Activated T-cell treated with anti-CD3 and anti-CD28 coated beads for 1 hour (primary cell): ENCODE measurements at places on chromosomes 12 and 14.

DNA sequence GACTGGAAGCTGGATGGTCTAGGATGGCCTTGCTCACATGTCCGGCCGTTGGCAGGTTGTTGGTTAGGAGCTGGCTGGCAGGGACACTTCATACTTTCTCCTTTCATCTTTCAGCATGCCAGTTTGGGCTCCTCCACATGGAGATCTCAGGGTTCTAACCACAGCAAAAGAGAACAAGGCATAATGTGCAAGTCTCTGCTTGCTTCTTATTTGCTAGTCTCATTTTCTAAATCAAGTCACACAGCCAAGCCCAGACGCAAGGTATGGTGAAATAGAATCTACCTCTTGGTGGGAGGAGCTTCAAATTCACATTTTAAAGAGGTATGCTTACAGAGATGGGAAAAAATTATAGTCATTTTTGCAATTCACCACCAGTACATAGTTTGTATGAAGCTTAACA lies 69.1 kb upstream of the NAP1L1 start:
- DNase-seq, result no peak

DNA sequence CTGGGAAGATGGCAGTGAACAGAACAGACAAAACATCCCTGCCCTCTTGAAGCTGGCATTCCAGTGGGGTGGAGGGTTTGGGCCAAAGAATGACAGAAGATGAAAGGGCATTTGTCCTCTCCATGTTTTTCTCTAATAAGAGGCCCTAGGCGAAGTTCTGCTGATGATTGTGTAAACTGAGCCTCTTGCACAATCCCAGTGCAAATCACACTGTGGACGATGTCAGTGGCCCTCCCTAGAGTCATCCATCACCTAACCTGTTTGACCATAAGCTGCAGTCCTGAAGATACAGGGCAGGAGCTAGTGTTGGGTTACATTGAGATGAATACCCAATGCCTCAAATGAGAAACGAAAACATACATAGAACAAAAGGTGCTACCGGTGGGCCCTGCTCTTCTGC lies 622.4 kb upstream of the TBX3 start:
- no peak for DNase-seq

- DNase-seq, result no peak
These were observed 1.8 kb upstream of the MIS18BP1 start for GRCh38 chr14:45254771-45255170.

DNA sequence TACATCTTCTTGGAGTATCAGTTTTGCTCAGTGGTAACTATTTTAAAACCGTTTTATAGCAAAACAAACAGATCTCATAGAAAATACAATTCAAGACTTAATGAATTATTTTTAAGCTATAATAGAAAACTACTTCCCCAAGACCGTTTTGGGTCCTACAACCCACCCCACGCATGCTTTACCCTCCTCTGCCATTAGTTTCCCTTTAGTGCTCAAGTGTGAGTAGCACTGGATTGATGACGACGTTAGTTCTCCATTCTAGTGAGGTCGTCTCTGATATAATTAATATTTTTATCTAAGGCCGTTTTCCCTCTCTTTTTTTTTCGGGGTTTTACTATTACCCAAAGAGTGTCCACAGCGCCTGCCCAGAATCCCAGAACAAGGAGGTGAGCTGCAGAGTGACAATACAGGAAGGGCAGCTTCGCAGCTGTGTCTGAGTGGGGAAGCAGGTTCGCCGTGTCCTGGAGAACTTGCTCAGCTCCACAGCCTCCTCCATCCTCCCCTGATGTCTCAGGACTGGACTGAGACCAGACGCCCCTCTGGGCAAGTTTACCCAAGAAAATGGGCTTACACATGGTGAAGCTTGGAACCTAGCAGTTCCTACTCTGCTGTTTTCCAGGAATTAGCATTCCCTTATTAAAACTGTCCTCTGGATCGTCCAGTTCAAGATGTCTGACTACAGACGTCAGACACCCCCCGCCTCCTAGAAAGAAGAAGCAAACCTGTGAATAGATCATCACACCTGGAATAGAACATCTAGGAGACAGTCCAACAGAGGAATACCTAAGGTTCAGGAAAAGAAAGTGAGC lies 31.9 kb upstream of the MON2 start:
- no peak for DNase-seq

GRCh38 chr14:39991041-39991440 lies 558.8 kb upstream of the FBXO33 start:
- no peak for DNase-seq

GRCh38 chr14:29941401-29941800 lies 13.8 kb upstream of the PRKD1 start:
- no peak for DNase-seq

DNA sequence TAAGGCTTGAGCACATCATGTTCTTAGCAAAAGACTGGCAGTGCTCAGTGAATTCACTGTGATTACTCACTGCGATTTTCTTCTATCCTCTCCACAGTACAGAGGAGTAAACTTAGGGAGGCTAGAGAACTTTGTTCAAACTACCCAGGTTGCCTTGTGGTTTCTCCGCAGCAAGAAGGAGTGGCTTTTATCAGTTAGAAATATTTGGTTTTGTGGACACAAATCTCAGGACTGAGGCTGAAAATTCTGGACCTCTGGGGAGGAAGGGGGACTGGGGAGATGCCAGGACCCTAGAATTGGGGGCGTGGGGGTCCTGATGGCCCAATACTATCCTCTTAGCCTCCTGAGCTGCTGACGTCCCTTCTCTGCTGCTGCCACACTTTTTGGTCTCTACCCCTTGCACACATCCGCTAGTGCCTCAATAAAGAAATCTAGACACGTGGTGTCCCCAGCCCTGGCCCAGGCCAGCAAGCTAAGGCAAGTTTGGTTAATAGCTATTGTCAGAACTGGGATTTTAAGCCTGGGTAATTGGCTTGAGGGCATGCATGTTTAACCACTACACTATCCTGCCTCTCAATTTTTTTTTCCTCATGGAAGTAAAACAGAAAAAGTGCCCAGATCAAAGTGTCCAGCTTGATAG lies 842 bp downstream of the OAS2 start:
- DNase-seq, result peak; percentile 40

GRCh38 chr14:43408472-43408871 lies 1098.6 kb downstream of the FSCB start:
- no peak for DNase-seq

GRCh38 chr12:29398495-29398894 lies 17.5 kb upstream of the ERGIC2 start:
- no peak for DNase-seq

- DNase-seq, result no peak
These were observed 539.3 kb upstream of the TBX3 start for GRCh38 chr12:115223322-115223721.

DNA sequence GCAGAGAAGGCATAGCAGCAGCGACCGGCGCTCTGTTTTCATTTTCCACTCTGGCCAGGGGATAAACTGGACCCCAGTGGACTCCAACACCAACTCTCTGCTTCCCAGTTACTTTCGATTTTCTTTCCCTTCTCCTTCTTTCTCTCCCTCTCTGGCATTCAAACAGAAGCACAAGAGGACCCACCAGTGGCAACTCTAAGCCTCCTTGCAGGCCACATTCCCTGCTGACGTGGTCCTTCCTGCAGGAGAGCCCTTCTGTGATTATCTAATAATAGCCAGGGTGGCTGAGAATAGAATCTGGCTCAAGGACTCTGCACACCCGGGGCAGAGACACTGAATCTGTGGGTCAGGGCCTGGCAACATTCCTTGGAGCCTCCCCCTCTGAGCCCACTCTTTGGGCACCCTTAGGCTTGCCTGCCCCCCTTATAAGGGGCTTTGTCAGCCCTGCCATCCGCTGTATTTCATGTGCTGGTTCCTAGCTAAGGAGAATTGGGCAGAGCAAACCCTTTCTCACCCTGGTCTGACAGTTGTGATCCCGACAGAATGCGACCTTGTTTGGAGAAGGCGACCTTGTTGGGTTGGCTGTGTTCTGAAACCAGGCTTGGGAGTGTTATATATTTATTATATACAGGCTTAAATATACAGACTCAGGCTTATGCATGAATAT lies 8.2 kb upstream of the HOXC6 start:
- no peak for DNase-seq

DNA sequence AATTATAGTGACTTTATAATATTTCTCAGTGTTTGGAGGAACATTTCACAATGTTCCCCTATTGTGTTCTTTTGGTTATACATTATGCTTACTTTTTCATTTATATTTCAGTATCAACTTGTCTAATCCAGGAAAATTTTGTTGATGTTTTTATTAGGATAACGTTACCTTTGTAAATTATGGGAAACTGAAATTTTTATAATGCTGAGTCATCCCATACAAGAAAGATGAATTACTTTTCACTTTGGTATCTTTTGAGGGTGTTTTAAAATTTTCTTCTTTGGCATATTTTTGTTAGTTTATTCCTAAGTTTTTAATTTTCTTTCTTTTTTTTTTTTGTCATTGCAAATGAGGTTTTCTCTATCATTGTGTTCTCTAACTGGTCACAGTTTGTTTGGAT lies 542.7 kb downstream of the SLC16A7 start:
- no peak for DNase-seq

- no peak for DNase-seq
These were observed 5.2 kb downstream of the DPF3 start for GRCh38 chr14:72888636-72889201.

DNA sequence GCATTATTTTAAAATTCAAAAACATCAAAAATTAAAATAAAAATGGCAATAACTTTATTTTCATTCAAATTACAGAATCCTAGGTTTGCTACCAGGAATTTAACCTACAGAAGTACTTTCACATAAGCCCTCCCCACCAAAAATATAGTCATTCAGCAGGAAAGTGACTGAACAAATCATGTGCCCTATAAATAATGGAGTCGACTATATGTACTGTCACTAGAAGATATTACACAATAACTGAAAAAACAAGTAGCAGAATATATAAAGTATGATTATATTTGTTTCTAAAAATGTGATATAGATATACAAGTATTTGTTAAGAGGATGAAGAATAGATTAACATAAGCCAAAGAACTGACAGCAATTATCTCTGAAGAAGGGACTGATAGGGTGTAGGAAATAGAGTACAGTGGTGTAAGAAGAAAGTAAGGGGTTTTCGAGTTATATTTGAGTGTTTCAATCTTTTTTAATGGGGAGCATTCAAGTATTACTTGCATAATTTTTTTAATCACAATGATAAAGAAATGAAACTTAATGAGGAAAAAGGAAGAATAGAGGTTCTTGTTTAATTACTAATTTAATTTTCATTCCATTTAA lies 7.9 kb downstream of the C2CD5 start:
- DNase-seq, result no peak

DNA sequence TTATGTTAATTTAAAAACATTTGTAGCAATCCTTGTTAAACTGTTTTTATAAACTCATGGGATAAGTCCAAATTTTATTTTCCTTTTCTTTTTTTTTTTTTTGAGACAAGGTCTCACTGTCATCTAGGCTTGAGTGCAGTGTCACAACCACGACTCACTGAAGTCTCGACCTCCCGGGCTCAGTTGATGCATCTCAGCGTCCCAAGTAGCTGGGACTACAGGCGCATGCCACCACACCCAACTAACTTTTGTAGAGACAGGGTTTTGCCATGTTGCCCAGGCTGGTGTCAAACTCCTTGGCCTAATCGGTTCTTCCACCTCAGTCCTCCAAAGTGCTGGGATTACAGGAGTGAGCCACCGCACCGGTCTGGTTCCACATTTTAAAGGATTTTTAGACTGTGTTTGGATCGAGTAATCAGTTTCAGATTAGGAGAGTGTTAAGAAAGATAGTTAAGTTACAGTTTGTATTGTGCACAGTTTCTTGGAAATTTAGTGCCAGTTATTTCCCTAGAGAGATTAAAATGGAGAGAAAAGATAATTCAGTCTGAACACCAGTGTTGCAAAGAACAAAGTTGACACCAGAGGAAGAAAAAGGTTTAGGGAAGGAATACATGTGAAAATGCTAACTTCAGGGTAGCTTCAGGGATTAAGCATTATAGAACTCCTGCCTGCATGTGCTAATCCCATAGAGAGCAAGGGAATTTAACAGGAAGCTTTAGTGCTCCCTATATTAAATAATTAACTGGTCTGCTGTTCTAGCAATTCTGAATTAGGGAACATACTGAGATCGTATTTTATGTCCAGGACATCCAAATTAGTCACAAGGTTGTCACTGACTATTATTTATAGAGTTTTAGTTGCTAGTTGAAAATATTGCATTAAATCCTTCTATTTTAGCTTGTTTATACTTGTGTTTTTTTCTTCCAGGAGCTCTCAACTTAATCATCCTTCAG lies 10.1 kb downstream of the RAP1B start:
- DNase-seq, result no peak

GRCh38 chr14:55585854-55586253 lies 5.8 kb downstream of the KTN1 start:
- DNase-seq, result no peak

DNA sequence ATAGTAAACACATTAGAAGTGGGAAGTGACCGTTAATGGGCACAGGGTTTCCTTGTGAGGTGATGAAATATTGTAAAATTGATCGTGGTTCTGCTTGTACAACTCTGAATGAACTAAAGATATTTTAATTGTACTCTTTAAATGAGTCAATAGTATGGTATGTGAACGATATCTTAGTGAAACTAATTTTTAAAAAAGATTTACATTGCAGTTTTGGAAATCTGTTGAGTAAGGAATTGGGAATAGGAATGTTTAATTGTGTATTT lies 1.7 kb downstream of the ZNF410 start:
- DNase-seq, result no peak

DNA sequence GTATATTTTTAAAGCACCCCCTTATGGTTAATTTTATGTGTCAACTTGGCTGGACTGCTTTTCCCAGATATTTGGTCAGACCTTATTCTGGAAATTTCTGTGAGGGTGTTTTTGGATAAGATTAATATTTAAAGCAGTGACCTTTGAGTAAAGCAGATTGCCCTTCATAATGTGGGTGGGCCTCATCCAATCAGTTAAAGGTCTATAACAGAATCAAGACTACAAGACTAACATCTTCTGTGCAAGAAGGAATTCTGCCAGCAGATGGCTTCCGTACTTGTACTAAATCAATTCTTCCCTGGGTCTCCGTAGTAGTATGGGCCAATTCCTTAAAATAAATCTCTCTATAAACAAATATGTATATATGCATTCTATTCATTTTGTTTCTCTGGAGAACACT lies 257.6 kb downstream of the ETNK1 start:
- DNase-seq, result no peak

DNA sequence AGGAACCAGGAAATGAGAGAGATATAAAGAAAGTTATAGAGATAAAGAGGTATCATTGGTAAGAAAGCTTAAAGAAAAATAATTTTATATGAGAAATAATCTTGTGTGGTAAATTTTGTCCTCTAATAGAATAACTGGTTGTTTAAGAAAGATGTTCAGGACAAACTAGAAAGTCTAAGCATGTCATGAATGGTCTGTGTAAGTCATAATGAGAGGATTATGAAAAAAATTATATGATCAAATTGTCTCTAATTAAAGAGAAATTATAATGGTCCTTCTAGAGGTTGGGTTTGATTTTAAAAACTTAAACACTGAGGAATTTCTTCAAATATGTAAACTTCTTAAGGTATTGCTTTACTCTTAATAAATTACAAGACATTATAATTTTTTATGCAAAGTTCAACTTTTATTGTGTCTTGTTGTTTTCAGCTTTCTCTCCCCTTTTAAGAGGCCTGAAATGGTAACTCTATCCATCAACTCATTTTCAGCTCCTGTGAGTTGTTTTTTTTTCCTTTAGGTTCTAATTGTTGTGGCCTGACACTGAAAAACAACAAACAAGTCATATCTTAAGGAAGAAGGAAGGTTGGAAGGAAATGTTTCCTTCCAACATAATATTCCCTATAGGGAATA lies 88.2 kb upstream of the CNOT2 start:
- DNase-seq, result no peak

GRCh38 chr12:47557386-47557785 lies 148.4 kb downstream of the RPAP3 start:
- no peak for DNase-seq
